Airway epithelial cell (primary cell): ENCODE measurements at places on chromosomes 12 and 14. TPM values are rescaled to one million over a fixed set of nuclear protein-coding genes. Genes with fewer than 3 reads are reported as not detected.

P2RX2 gene
- not detected in 2 replicates for total RNA-seq

RNASE3 gene
- not detected in 2 replicates for total RNA-seq

MYL2 gene
- total RNA-seq = not detected in 2 replicates

DBX2 gene
- total RNA-seq = not detected in 2 replicates

PUS7L gene
- total RNA-seq = 7.6 and 12.0 TPM in 2 replicates

PGF gene
- 51.8 and 57.1 TPM in 2 replicates for total RNA-seq

CLMN gene
- total RNA-seq = 4.1 and 5.7 TPM in 2 replicates

PTGR2 gene
- 8.9 and 19.2 TPM in 2 replicates for total RNA-seq

CISTR gene
- not detected in 2 replicates for total RNA-seq

RNASE2 gene
- not detected in 2 replicates for total RNA-seq

DCTN2 gene
- 144 and 154 TPM in 2 replicates for total RNA-seq

TEAD4 gene
- 16.6 and 19.9 TPM in 2 replicates for total RNA-seq

CRIP2 gene
- 164 and 186 TPM in 2 replicates for total RNA-seq

TEX22 gene
- 0.07 TPM in 1 of 2 replicates, not detected in the other for total RNA-seq
